Germinal center (tissue), 1 donor: ENCODE measurements at places on chromosomes 2 and 18.

DNA sequence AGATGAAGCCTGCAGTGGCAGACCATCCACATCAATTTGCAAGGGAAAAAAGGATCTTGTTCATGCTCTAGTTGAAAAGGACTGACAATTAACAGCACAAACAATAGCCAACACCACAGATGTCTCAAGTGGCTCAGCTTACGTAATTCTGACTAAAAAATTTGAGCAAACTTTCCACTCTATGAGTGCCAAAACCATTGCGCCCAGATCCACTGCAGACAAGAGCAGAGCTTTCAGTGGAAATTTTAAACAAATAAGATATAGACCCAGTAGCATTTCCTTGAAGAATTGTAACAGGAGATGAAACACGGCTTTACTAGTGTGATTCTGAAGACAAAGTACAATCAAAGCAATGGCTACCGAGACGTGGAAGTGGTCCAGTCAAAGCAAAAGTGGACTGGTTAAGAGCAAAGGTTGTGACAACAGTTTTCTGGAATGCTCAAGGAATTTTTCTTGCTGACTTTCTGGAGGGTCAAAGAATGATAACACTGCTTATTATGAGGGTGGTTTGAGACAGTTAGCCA is 12.0 kb upstream of the ZNF396 start:
- DNase-seq: no peak

DNA sequence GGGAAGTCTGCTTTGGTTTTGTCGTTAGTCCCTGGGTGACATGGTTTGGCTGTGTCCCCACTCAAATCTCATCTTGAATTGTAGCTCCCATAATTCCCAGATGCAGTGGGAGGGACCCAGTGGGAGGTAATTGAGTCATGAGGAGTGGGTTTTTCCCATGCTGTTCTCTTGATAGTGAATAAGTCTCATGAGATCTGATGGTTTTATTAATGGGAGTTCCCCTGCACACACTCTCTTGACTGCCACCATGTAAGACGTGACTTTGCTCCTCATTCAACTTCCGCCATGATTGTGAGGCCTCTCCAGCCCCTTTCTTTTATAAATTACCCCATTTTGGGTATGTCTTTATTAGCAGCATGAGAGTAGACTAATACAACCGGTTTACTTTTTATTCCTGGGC is 405.8 kb upstream of the ID2 start:
- DNase-seq: no peak

GRCh38 chr2:120712180-120712681 is 23.4 kb upstream of the GLI2 start:
- DNase-seq: no peak

GRCh38 chr2:207142461-207142860 is 23.3 kb downstream of the KLF7 start:
- DNase-seq: no peak

DNA sequence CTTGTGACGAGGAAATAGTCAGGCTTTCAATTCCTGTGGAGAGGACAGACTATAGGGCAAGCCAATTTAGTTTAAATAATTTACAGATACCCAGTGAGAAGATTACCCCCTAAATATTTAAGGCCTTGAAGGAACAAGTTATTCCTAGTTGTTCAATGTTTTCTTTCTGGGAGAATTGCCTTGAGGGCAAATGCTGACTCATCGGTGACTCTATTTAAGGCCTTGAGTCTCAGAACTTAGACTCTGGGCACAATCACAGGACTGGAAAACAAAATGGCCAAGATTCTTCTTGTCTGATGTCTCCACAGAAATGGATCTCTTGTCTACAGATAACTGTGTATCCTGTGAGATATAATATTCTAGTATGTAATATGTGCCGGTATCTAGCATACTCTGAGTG is 467.1 kb downstream of the SUCLG1 start:
- no peak for DNase-seq

DNA sequence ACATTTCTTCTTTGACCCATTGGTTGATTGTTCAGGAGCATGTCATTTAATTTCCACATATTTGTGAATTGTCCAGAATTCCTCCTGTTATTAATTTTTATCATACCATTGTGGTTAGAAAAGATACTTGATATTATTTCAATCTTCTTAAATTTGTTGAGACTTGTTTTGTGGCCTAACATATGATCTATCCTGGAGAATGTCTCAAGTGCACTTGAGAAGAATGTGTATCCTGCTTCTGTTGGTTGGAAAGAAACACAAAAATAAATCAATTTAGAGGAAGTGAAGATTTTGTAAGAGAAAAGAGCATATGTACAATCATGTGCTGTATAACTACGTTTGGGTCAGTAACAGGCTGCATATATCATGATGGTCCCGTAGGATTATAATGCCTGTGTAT is 118.6 kb upstream of the CDC42EP3 start:
- DNase-seq: no peak

DNA sequence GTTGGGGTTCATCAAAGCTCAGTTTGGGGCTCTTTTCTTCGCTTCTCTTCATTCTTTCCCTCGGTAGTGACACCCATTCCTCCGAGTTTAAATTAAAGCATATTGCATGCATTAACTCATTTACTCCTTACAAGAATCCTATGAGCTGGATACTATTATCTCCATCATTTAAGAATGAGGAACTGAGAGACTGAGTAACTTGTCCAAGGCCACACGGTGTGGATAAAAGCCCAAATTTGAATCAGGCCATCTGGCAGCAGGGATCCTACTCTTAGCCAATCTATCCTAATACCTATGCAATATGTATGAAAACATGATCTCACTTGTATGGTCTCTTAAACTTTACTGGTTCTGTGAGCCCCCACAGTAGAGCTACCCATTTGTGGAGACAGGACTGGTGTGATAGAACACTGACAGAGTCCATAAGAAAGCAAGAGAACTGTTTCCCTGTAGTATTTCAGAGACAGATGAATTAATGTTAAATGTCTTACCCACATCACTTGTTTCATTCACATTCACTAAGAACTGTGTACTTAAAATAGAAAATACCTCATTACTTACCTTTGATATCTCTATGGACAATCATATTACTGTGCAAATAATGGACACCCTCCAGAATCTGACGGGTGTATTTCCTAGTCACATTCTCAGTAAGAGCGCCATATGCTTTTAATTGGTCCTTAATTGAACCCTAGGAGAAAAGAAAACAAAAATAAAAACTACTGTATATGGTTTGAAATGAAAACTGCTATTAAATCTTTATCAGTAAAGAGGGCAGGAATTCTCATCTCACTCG is 20.4 kb upstream of the ERCC3 start:
- no peak for DNase-seq

DNA sequence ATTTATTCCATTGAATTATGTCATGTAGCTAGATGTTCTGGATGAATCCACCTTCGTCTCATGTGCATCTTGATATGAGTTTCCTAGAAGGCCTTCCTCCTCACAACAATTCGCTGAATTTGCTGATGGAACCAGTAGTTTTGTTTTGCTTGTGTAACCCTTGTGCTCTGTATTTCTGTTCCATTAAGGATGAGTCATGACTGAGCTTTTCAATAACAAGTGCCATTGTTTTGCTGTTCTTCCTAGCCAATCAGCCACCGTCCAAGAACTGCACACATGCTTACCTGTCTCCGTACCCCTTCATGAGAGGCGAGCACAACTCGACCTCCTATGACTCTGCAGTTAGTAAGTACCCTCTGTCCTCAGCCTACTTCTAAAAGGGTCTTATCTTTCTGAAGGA is 2.3 kb downstream of the TMEM182 start:
- no peak for DNase-seq

- DNase-seq: no peak
These were observed 53.4 kb downstream of the KIF5C start for GRCh38 chr2:148928395-148928794.

DNA sequence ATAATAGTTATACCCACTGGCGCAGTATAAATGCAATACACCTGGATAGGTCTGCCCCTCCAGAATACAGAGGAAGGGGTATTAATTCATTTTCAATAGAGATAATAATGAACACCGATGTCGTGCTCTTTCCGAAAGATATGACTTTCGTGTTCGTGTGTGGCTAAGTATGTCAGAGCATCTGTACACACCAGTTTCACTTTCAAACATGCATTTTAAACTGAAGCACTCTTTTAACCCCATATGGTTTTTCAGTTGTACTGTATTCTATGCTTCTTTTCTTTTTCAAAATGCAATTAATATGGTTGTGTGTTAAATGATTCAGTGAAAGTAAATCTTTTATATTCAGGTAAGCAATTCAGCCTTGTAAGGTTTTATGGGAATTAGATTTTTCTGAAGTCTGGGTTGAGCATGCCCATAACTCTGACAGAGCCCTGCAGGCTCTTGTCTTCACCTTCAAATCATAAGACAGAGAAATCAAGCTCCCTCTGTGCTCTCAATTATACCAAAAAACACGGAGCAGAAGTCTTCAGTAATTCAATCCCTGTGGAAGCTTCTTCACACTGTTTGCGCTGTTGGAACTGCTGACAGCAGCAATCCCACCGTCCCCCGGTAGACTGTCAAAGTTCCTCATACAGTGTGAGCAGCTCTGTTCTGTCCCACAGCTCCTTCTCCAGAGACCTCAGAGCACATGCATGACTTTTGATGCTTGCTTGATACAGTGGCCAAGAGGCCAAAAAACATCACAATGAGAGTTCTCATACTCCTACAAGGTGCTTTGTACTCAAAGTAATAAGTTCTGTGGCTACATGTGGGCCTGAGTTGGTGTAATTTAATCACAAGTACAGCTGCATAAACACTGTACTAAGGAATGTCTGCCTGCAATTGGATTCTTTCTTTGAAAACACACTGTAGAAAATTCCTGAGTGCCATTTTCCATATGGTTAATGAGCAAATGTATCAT is 186.8 kb downstream of the ZNF521 start:
- DNase-seq: no peak

DNA sequence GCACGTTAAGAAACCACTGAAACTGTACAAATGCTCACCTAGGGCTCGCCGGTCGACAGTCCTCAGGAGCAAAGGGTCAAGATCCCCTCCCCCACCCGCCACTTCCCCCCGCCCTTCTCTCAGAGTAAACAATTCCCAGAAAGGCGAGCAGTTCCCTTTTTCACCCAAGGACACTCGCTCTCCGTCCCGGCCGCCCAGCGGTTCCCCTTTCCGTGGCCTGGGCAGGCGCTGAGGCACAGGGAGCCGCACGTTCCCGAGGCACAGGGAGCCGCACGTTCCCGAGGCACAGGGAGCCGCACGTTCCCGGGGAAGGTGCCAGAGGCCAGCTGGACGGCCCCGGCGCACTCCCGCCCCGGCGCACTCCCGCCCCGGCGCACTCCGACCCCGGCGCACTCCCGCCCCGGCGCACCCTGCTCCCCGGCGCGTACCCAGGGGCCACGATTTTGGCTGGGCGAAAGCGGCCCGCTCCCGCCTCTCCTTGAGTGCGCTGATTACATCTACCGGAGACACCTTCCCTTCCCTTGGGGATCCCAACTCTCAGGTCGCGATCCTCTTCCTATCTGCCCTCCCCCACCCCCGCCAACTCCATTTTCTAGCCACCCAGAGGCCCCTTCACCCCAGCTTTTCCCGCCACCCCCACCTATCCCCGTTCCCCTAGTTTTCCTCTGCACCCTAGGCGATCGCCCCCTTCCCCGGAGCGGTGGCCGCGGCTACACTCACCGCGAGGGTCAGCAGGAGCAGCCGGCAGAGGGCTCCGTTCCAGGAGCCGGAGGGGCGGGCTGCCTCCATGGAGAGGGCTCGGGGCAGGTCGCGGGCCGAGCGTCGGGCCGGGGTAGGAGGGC is 817 bp downstream of the DSC2 start:
- DNase-seq: no peak

DNA sequence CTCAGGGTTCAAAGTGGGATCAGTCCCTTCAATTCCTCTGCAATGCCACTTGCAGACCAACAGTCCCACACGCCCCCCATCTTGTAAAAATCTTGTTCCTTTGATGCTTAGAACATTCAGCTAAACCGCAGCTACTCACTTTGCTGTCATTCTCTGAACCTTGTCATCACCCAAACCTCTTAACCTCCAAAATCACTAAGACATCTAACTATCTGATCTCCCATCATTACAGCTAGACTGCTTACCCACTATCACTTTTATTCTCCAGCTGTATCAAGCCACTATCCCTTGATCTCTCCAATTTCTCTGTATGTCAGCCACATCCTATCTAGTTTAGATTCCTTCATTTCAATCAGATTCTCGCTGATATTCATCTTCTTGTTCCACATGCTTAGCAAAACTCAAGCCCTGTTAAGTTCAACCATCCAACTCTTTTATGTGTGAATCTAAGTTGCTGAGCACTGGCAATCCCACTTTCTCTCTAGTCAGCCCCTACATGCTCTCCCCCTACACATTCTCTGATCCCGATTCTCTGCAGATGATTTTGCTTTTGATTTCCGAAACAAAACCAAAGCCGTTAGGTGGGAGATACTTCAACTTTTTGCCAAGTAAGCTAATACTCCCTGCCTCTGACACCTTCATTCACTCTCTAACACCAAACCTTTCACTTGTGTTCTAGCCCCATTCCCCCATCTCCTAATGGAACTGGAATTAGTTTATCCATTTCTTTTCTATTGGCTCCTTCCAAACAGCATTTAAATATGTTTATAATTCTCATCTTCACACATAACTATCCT is 4.6 kb downstream of the GTF3C2 start:
- DNase-seq: no peak

DNA sequence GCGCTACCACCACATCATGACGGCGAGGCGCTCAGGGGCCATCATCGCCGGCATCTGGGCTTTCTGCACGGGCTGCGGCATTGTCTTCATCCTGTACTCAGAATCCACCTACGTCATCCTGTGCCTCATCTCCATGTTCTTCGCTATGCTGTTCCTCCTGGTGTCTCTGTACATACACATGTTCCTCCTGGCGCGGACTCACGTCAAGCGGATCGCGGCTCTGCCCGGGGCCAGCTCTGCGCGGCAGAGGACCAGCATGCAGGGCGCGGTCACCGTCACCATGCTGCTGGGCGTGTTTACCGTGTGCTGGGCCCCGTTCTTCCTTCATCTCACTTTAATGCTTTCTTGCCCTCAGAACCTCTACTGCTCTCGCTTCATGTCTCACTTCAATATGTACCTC is 2.3 kb downstream of the MC5R start:
- DNase-seq: no peak

DNA sequence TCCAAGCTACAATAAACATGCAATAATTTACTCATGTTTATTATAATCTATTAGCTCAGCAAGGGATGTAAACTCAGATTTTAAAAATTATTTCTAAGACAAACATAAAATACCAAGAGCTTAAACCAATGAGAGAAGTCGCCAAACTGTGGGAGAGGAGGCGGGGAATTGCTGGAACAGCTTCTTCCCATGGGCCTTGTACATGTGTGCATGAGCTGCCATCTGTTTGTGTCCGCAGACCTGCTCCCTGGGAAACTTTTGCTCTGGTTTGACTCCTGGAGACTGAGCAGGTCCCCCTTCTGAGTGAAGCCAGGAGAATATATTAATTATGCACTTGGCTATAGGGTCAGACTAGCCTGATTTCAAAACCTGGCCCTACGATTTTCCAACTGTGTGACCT is 655.9 kb upstream of the SOX11 start:
- DNase-seq: no peak

GRCh38 chr2:233146194-233146593 is 86.1 kb downstream of the INPP5D start:
- DNase-seq: no peak

- DNase-seq: no peak
These were observed 720.4 kb upstream of the GYPC start for GRCh38 chr2:125935559-125935958.
